ENCODE measurements at places on chromosomes 13 and 19.
A peak's percentile ranks its signal among the peaks of the same experiment; 100 is the strongest.

DNA sequence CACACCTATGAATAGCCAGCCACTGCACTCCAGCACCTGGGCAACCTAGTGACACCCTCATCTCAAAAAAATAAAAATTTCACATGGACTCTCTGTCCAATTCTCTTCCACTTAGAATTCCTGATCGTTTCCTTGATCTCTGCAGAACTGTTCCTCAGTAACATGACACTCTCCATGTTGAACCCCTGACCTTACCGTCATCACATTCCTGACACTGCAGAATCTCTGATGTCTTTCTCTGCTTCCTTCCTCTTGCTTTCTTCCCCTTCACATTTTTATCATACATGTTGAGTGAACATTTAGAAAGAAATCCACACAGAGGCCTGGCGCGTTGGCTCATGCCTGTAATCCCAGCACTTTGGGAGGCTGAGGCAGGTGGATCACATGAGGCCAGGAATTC, 15.0 kb downstream of the ZNF114 start:
- no peak for DNase-seq

- no peak for DNase-seq
Measured at GRCh38 chr13:46116653-46117502, 12.0 kb upstream of the CPB2 start.

GRCh38 chr13:109274188-109274821, 512.1 kb downstream of the IRS2 start:
- no peak for DNase-seq

DNA sequence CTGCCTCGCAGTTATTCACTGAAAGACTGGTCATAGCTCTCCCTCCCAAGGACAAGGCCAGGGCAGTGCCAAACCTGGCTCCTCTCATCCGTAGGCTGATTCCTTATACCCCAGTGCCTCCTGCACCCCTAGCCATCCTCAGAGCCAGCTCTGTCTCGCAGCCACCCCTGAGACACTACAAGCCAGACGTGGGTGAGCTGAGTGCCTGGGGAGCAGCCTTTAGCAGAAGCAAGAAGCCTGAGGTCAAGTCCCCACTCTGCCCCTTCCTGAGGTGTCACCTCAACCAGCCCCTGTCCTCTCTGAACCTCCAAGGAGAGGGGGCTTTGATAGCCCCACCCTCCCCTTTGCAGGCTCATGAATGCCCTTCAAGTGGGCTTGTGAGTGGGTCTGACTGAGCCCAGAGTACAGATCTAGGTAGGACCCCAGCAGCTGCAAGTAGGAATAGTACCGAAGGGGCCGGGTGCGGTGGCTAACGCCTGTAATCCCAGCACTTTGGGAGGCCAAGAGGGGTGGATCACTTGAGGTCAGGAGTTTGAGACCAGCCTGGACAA, 14.8 kb upstream of the AKAP8L start:
- DNase-seq, result no peak

GRCh38 chr19:47002853-47003610, 16.6 kb upstream of the NPAS1 start:
- no peak for DNase-seq

DNA sequence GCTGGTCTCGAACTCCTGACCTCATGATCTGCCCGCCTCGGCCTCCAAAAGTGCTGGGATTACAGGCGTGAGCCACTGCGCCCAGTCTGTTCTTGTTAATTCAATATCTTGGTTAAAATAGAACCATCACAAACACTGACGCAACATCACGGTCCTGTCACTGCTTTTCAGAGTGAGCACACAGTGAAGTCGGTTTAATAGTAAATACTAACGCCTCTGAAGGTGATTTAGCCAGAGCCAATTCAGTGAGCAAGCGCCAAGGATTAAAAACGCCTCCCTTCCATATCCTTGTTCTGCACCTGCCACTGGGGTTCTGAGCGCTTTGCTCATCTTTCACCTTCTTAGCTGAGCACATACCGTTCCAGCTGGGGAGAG, 30.3 kb downstream of the LAMP1 start:
- no peak for DNase-seq

DNA sequence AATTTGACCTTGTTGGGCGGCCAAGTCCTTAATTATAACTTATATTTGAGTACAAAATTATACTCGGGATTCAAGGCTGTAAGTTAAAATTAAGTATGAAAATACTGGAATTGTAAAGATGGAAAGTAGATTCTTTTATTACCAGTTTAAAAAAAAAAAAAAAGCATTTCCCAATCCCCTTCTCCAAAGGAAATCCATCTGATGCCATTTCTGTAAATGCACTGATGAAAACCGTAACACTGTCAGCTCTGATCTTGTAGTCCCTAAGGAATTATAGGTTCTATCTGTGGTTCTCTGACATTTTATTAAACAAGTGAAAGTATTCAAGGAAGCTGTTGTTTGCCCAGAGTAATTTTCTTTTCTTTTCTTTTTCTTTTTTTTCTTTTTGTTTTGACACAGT, 41.6 kb upstream of the HNRNPA1L2 start:
- DNase-seq, result no peak

GRCh38 chr13:71797517-71797916, 69.5 kb downstream of the DACH1 start:
- no peak for DNase-seq

DNA sequence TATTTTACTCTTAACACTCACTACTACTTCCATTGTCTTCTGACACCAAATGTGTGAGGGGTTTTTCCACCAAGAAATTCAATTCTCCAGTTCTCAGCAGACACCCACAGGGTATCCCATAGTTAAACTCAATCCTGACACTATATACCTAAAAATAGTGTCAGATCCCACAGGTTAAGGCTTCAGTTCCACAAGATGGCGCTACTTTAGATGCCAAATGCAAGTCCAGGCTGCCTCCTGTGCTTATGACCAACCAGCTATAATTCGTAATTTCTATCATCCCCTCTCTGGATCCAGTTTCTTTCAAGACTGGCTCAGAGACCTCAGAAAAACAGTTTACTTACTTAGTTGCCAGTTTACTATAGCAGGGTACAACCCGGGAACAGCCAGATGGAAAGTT, 1146.2 kb upstream of the SPRY2 start:
- DNase-seq, result no peak

DNA sequence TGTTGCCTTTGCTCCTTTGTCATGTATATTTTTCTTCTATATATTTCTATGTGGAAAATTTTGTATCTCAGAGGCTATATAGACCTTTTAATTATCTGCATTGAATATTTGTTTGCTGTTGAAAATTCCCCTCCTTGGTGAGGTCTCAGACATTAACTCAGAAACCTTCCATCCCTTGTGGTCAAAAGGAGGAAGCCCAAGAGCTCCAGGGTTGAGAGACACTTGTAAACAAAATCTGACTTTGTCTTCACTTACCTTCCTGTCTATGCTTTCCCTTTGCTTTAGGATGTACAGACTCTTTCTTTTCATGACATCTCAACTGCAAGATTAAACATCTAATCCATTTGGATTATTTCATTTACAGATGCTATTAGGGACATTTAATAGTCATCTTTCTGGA, 157.5 kb downstream of the PCDH20 start:
- DNase-seq, result no peak

DNA sequence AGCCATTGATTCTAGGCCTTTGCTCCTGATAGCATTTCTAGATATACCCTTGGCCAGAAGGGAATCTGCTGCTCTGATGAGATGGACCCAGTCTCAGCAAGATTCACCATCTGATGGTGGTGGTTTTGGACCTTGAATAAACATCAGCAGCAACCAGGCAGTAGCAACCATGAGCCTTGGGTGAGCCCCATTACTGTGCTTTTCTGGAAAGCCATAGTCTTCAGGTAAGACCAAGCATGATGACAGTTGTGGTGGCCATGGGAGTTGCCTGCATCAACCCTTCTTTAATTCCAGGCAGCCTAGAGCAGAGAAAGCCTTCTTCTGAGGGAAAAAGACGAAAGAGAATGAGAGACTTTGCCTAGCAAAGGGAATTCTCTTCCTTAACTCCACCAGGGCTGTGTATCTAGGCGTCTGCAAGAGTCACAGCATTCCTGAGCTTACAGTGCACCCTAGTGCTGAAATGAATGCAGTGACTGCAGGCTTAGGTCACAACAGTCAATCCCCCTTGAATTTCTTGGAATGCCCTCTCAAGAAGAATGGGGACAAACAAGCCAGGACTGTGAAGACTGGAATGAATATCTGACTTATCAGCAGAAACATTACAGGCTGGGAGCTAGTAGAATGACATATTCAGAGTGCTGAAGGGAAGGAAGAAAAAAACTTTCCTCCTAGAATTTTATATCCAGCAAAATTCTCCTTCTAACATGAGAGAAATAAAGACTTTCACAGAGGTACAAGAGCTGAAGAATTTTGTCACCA, 942.4 kb upstream of the PCDH20 start:
- no peak for DNase-seq

GRCh38 chr13:22372261-22372660, 701.4 kb downstream of the FGF9 start:
- DNase-seq, result no peak

GRCh38 chr19:40139533-40140287, 49.0 kb upstream of the ZNF780A start:
- DNase-seq, result peak; percentile 70

- no peak for DNase-seq
Measured at GRCh38 chr13:23946900-23947299, 49.6 kb upstream of the C1QTNF9B start.

DNA sequence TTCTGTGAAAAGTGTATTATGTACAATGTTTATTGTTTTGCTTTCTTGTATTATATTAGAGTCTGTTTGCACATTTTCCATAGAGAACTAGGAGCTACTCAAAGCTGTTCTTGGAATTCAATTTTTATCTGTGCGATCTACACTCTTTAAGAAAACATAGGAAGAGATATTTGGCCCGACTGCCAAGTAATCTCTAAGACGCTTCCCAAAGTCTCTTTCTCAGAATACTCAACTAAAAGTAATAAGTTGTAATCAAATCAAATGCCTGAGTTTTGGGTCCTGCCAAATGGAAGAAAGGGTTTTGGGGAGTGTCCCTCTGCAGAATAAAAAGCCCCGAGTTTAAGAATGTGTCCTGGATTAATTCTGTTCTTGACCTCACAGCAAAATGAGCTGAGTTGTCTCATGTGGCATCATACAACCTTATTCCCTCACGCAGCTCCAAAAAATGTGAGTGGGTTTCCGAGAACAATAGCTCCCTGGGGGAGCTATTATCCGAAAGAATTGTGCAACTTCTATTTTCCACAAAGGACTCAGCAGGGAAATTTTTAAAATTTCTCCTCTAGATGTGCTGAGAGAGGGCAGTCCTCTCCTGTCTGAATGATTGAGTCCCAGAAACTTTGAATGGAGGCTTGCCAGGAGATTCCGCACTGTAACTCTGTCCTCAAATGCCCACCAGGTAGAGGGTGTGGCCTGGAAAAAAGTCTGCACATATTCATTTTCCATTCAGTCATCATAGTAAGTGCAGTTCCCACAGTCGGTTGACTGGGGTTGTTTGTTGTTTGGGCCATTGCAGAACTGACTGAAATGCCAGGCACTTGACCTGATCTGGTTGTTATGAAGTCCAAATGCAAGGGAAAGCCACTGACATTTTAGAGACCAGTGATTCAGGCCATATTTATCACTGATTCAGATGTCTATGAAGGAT, 280.0 kb upstream of the SOX21 start:
- DNase-seq, result no peak

DNA sequence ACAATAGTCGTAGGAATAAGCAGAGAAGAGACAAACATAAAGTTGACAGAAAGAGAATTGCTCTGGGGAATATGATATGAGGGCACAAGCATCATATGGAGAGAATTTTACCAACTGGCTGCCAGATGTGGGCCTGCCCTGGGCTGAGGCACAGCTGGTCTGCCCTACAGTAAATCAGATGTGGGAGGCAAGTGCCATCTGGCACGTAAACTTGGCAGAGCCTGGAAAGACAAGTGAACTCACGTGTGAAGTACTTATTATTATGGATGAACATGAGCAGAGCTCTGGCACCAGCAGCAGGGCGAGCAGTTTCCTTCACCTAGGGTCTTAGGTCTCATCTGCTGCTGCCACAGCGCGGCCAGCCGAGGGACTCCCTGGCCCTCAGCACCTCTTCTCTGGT, 20.6 kb downstream of the PCDH8 start:
- no peak for DNase-seq
